ENCODE measurements at places on chromosomes 5 and 9.

DNA sequence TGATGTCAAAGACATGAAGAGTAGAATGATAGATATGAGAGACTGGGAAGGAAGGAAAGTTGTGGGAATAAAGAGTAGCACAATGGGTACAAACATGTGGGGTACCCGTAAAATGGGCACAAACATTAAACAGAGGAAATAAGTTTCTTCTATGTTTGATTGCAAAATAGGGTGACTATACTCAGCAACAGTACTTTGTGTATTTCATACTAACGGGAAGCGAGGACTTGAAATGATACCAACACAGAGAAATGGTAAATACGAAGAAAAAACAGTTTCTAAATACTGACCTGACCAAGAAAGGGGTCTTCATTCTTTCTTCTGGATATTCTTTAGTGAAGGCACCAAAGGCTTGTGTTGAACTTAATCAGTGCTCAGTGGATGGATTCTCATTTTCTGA lies 31.1 kb downstream of the ATP6V0E1 start:
- no peak for ATAC-seq

- peak; percentile 45 for ATAC-seq
Measured at GRCh38 chr5:155735388-155735787, 591.6 kb upstream of the SGCD start.

GRCh38 chr5:61589946-61590345 lies 257.9 kb downstream of the ZSWIM6 start:
- no peak for ATAC-seq

- no peak for ATAC-seq
Measured at GRCh38 chr9:86749894-86750255, 197.4 kb downstream of the GAS1 start.

GRCh38 chr5:102733534-102733933 lies 21.6 kb upstream of the PAM start:
- no peak for ATAC-seq

GRCh38 chr9:7137040-7137439 lies 379.3 kb downstream of the KDM4C start:
- ATAC-seq = no peak

Data from esophagus mucosa (tissue), 1 donor.